ENCODE measurements at places on chromosomes 1 and 21. TPM values are rescaled to one million over a fixed set of nuclear protein-coding genes. Genes with fewer than 3 reads are reported as not detected.

The PRAMEF25 gene
- total RNA-seq, result not detected

The NEXN gene
- 1.4 TPM for total RNA-seq

The FAM177B gene
- total RNA-seq, result not detected

The NPHS2 gene
- total RNA-seq, result not detected

Measured in WTC11 (cell line).